ENCODE measurements at places on chromosomes 3 and 15.

DNA sequence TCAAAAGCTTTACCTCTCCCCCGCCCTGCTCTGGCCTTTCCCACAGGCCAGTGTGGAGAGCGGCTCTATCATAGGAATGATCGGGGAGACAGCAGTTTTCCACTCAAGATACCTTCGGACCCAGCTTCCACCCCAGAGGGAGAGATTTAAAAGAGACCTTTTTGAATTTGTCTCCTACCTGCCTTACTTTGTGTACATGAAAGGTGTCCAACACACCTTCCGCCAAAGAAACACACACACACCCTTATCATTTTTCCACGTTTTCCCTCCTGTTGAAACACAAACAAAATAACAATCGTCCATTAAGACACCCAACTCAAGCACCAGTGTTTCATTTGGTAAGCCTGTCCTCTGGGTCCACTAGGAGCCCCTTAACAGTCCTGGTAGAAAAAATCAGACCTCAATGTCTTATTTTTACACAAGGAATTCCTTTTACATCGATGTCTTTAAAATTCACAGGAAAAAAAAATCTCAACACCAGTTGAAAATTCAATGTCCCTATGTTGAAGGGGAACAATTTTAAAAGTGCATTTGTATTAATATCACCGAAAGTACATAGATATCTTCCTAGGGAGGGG lies 4.0 kb downstream of the HES1 start:
- no peak for DNase-seq

- DNase-seq = no peak
Observed at GRCh38 chr3:188322135-188322887, 168.4 kb downstream of the LPP start.

GRCh38 chr3:44418549-44418948 lies 58.9 kb downstream of the ZNF445 start:
- no peak for DNase-seq

DNA sequence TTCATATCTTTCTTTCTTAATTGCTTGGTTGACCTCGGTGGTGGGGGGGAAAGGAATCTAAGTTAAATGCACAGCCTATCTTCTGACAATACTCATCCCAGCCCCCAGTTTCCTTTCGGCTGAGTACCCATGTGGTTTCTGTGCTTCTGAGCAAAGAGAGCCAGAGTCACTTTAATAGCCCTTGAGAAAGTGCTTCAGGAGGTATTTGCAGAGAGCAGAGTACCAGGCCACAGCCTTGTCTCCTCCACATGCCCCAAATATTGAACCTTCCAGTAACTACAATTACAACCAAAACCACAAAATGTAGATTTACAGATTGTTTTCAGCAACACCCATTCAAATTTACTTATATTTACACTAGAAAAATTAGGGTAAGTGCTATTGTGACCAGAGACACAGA lies 647.4 kb downstream of the NR2F2 start:
- no peak for DNase-seq

GRCh38 chr15:83092309-83092976 lies 15.0 kb upstream of the TM6SF1 start:
- no peak for DNase-seq

DNA sequence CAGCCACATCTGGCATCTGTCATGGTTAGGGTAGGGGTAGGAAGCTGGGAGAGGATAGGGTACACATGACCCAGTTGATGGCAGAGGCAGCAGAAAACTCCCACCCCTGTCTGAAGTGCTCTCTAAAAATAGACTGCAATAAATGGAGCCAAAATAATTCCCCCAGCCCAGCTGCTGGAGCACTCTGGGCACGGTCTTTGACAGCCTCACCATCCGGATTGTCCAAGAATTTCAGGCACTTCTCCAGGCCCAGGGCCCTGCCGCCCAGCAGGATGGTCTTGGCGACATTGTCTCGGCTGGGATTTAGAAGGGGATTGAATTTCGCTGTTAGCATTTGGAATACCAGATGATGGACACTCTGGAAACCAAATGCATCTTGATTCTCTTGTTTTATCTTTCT lies 103.7 kb downstream of the IQSEC1 start:
- DNase-seq = no peak

- no peak for DNase-seq
Observed at GRCh38 chr15:90113166-90113565, 10.9 kb upstream of the IDH2 start.

GRCh38 chr3:162799910-162800309 lies 1303.3 kb downstream of the OTOL1 start:
- DNase-seq = no peak

DNA sequence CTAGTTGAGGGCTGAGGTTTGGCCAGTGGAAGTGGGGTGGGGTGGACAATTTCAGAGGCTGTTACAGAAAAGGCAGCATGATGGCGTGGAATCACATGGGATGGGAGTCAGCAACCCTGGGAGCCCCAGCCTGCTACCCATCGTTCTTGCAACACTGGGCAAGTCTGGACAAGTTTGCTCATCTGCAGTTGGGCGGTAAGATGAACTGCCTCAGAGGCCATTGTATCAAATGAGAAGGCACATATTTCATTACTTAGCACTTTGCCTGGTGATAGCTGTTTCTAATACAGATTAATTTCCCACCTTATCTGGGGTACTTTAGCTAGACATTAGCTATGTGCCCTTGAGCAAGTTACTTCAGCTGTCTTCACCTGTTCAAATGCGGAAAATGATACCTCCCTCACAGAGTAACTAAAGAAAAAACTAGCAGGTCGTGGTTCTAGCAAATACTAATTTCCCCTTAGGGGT lies 248.9 kb downstream of the THSD4 start:
- DNase-seq = no peak

GRCh38 chr15:85763157-85763556 lies 31.6 kb downstream of the KLHL25 start:
- no peak for DNase-seq

GRCh38 chr15:69648212-69648611 lies 195.6 kb downstream of the RPLP1 start:
- DNase-seq = no peak

GRCh38 chr3:100463646-100464155 lies 28.7 kb upstream of the TMEM45A start:
- DNase-seq = no peak

GRCh38 chr3:156149876-156150275 lies 29.5 kb downstream of the KCNAB1 start:
- DNase-seq = no peak

GRCh38 chr3:45906681-45907407 lies 20.5 kb downstream of the CCR9 start:
- DNase-seq = no peak

DNA sequence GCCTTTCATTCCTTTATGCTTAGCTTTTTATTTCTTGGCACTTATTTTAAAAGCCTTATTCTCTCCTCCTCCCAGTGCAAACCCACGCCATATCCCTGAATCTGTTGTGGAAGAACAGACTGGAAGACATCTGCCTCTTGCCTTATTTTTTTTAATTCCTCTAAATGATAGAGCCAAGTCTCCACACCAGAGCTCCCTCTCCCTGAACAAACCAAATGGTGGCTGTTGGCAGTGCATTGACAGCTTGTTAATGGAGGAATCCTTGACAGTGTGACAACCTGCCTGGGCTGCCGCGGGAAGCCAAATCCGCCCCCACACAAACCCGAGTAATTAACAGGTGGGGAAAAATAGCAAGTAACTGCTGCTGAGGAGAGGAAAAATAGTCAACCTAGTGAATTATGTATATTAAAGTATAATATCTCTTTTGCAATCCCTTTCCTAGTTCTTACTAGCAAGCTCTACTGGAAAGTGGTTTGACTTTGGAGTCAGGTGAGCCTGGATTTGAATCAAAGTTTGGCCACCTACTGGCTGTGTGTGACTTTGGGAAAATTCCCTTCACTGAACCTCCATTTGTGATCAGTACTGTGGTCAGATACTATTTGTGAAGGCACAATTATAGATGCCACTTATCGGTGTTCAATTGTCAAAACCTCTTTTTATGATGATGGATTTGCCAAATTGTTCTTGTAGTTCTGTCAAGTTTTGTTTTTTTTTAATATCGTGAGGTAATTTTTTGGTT lies 589.6 kb downstream of the PDCD6IP start:
- no peak for DNase-seq

- DNase-seq = no peak
Observed at GRCh38 chr15:66144978-66145725, 108.4 kb downstream of the MEGF11 start.

- DNase-seq = no peak
Observed at GRCh38 chr3:152159328-152159727, 109.4 kb upstream of the MBNL1 start.
